ENCODE measurements at places on chromosomes 4 and X.
A peak's percentile ranks its signal among the peaks of the same experiment; 100 is the strongest.

DNA sequence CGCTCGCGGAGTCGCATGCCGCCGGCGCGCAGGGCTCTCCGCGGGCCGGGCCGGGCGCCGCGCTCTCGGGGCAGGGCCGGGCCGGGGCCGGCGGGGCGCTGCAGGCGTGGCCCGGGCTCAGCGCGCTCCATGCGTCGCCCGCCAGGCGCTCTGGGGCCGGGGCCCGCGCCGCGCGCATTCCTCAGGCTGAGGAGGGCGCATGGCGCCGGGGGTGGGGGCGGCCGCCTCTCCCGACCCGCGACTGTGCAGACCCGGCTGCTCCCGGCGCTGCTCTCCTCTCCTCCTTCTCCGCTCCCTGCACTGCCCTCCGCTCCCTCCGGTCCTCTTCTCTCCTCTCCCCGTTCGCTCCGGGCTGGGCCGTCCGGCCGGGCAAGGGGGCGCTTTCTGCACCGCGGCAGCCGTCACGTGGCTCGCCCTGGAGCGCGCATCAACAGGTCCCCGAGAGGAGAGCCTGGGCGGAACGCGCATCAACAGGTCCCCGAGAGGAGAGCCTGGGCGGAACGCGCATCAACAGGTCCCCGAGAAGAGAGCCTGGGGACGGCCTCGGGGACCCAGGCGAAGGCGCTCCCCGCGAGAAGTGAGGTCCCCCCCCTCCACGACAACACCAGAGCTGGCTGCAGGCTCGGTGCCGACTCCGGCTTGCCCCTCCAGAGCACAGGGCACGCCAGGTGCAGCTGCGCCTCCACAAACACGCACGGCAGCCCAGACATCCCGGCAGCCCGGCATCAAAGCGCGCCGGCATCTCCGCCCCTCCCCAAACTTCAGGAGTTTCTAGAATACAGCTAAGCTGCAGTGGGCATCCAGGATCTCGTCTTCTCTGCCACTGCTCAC lies 12.9 kb downstream of the PPP2R3B start:
- DNase-seq = no peak

DNA sequence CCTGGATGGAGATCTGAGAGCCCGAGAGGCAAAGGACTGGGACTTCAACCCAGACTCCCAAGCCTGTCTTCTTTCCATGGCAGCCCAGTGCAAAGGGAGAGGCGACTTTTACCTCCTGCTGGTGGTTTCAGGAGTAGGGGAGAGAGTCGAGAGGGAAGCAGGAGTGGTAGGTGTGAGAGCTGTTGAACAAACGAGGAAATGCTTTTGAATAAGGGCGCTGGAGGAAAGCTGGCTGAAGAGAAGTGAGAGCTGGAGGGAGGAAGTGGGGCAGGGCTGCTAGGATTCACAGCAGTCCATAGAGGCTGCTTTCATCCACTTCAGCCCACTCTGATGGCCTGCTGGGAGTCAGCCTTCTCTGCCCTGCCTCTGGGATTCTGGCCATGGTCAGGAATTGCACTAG lies 81.8 kb upstream of the EFNB1 start:
- DNase-seq = no peak

- DNase-seq = no peak
Observed at GRCh38 chr4:119266153-119266552, 53.6 kb downstream of the USP53 start.

GRCh38 chr4:78651250-78651860 lies 99.8 kb downstream of the ANXA3 start:
- no peak for DNase-seq

DNA sequence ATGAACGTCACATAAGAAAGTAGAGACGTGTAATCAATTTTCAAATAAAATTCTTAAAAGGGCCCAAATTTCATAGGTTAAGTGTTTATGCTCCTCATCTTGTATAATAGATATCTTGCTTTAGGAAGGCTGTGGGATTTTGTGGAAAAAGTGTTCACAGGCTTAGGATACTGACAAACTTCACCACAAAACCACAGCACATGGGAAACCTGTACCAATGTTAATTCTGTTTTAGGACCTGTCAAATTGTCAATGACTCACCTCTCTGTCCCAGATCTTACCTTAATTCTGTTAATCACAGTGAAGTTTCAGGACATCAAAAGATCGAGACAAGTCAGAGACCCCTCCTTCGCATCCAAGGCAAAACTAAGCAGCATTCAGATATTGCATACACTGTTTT lies 24.2 kb downstream of the FGFBP1 start:
- DNase-seq = no peak

GRCh38 chr4:188201851-188202250 lies 62.6 kb downstream of the TRIML1 start:
- DNase-seq = no peak

- no peak for DNase-seq
Observed at GRCh38 chr4:38581426-38582106, 82.4 kb upstream of the KLF3 start.

GRCh38 chrX:153517946-153518834 lies 748 bp downstream of the ATP2B3 start:
- no peak for DNase-seq

- DNase-seq = no peak
Observed at GRCh38 chrX:65688403-65688871, 21.0 kb downstream of the MSN start.

- DNase-seq = no peak
Observed at GRCh38 chrX:103250977-103251376, 4.0 kb downstream of the TCEAL8 start.

DNA sequence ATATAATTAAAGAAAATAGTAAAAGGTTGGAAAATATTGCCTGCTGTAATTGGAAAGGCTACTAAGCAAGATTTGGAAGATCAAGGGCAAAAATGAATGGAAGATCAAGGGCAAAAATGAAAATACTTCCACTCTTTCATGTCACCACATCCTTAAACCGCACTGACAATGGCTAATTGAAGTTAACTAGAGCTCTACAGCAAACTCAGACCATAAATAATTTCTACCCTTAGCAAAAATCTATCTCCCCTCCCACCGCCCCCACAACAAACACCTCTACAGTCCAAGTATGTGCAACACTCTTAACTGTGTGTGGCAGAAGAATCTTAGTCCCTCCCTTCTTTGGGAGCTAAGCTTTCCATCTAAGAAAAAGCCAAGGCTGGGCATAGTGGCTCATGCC lies 27.1 kb downstream of the ATP11C start:
- no peak for DNase-seq

GRCh38 chr4:83639849-83640493 lies 104.1 kb downstream of the GPAT3 start:
- peak; percentile 71 for DNase-seq

DNA sequence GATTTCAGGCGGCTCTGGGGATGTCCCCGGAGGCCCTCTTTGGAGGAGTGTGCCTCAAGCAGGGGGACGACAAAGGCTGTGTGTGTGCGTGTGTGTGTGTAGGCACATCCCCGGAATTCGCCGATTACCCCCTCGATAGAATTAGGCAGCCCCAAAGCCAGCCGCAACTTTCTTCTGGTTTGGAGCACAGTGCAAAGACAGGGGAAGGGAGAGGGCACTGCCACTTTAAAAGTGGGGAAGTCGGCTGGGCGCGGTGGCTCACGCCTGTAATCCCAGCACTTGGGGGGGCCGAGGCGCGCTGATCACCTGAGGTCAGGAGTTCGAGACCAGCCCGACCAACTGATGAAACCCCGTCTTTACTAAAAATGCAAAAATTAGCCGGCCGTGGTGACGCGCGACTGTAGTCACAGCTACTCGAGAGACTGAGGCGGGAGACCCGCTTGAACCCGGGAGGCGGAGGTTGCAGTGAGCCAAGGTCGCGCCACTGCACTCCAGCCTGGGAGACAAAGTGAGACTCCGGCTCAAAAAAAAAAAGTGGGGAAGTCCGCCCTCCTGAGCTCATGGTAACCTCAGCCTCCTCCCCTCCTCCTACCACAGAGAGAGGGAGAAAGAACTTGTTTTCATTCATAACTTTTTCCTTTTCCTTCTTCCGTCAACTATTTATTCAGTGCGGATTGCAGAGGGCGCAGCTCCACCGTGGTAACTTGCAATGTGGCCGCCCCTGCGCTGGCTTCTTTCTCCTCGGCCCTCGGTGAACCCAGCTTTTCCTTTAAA lies 2.4 kb downstream of the SPRY1 start:
- DNase-seq = peak; percentile 51

DNA sequence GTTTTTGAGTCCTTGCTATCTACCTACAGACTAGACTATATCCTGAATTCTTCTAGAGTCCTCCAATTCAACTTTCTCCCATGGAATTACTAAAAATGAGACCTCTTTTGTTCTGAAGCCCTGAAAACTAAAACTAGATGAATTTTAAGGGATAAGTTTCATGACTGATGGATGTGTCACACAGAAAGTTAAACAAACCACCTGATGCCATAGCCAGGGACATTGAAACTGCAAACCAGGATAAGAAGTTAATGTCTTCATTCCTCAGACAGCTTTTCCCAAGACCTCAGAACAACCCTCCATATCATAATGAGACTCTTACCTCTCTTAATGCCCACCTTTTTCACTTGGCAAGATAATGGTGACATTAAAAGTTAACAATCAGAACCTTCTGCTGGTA lies 81.5 kb upstream of the PTPN13 start:
- no peak for DNase-seq

DNA sequence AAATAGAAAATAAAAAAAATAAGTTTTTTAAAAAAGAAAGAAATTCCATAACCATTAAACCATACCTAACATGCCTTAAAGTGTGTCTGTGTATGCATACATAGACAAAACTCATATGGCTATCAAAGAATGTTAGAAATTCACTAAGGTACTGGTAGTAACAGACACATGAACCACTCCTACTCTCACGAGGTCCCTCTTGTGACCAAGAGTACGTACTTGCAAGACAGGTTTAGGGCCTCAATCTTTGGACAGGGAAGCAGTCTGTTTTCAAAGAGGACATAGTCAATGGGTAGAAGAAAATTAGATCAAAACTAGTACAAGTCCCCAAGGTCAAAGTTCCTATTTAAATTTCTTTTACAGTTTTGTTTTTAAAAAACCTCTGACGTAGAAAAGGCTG lies 117.3 kb downstream of the CHM start:
- no peak for DNase-seq

DNA sequence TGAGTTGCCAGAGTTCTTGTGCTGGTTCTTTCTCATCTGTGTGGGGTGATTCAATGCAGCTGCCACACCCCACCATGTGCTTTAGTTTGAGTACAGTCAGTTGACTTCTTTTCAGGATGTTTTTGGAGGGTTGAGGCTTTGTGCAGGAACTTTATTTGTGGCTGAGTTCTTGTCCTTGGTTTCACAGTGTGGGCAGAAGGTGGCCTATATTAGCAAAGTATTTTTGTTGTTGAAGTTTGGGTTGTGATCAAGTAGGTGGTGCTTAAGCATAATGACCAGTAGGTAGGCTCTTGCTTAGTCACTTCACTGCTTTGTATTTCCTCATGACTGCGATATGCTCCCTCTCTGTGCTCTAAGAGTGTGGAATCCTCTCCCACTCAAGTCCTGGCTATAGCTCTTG lies 80.3 kb downstream of the ARHGAP24 start:
- DNase-seq = no peak

- DNase-seq = no peak
Observed at GRCh38 chr4:54185044-54185780, 43.9 kb upstream of the PDGFRA start.

DNA sequence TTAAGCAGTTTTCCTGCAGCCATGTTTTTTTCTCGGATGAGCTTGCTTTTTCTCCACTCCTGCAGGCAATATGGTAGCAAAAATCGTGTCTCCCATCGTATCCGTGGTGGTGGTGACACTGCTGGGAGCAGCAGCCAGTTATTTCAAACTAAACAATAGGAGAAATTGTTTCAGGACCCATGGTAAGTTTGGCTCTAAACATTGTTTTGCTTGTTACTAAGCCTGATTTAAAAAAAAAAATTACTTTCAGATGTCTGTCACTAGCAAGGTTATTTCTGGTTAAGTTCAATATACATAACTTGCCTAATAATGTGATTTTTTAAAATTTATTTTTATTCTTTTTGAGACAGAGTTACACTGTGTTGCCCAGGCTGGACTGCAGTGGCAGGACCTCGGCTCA lies 17.5 kb upstream of the GYG2 start:
- no peak for DNase-seq

DNA sequence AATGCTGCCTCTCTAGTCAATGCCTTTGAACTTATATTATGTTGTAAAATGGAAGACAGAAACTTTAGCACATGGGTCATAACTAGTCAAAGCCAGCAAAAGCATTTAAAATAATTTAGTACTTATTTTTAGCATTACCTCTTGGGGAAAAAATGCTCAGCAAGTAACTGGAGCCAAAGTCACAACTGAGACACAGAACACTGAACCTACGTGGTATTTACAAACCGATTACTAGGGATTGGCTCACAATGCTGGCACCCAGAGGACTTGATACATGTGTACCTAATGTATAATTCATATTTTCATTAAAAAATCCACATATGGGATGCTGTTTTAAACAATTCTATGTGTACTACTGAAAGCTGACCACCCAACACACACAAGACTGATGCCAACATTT lies 38.4 kb downstream of the PHKA2 start:
- DNase-seq = no peak

GRCh38 chrX:149044471-149044870 lies 460.6 kb downstream of the IDS start:
- DNase-seq = no peak

- DNase-seq = no peak
Observed at GRCh38 chr4:94689155-94689860, 68.4 kb upstream of the BMPR1B start.

DNA sequence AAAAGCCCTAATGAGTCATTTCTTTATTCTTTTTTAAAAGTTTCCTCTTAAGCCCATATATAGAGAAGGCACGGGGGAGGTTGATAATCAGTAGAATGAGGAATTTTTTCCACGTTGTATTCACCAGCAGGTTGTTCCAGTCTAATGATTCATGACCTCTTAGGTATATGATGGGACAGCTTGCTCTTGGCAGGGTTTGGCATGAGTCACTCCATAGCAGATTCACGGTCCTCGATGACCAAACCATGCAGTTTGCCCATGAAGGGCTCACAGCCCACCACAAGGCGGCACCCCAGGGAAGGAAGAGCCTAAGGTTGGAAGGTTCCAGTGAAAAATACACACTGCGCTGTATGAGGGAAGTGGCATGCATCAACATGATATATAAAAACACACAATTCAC lies 623.8 kb upstream of the DIPK2B start:
- DNase-seq = no peak

DNA sequence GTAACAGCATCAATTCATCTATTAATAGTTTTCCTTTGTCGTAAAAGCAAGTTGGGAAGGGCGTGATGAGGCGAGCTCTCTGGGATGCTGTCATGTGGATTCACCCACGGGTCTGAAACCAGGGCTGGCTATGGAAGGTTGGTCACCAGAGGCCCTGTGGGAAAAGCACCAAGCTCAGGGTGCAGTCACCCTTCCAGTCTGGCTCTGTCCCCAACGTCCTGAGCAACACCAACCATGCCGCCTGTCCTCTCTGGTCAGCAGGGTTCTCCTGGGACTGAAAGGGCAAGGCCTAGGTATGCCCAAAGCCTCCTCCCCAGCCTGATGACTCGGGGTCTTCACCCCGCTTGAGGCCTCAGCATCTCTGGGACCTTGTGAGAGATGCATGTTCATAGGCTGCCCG lies 97.2 kb upstream of the MSX1 start:
- DNase-seq = no peak

- no peak for DNase-seq
Observed at GRCh38 chr4:3489451-3489962, 26.4 kb downstream of the DOK7 start.

All from CD4-positive, alpha-beta T cell treated with Interleukin-4 for 1 hour (primary cell).